Stimulated activated CD4-positive, alpha-beta T cell treated with anti-CD3 and anti-CD28 coated beads, Interleukin-4, amount 100 ng/mL, for 4 hours (primary cell): ENCODE measurements at places on chromosomes 13 and 19.

DNA sequence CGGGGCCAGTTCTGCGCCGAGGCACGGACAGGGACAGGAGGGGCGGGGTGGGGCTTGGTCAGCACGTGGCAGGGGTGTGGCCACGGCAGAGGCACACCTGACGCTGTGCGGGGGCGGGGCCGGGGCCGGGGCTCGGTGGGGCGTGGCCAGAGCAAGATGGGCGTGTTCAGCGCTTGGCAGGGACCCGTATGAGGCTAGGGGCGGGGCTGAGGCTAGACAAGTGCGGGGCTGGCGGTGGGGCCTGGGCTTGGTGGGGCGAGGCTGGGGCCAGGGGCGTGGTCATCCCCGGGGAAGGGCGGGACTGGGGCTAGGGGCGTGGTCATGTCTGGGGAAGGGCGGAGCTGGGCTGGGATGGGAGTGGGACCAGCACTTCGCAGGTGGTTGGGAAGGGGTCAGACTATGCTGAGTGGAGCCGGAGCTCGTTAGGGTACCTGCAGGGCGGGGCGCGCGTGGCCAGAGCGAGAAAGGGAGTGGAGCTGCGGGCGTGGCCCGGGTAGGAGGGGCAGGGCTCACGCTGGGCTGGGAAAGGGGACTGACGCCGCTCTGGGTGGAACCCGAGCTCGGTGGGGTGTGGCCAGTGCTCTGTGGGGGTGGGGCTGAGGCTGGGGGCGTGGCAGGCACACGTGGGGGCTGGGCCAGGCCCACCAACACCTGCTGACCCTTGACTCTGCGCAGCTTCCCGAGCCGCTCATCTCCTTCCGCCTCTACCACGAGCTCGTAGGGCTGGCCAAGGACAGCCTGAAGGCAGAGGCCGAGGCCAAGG, 12.8 kb downstream of the POLR2E start:
- peak; percentile 72 for DNase-seq

GRCh38 chr13:29195456-29195855, 375.3 kb downstream of the MTUS2 start:
- no peak for DNase-seq

GRCh38 chr19:57947088-57947418, 453 bp downstream of the ZNF256 start:
- DNase-seq, result no peak

DNA sequence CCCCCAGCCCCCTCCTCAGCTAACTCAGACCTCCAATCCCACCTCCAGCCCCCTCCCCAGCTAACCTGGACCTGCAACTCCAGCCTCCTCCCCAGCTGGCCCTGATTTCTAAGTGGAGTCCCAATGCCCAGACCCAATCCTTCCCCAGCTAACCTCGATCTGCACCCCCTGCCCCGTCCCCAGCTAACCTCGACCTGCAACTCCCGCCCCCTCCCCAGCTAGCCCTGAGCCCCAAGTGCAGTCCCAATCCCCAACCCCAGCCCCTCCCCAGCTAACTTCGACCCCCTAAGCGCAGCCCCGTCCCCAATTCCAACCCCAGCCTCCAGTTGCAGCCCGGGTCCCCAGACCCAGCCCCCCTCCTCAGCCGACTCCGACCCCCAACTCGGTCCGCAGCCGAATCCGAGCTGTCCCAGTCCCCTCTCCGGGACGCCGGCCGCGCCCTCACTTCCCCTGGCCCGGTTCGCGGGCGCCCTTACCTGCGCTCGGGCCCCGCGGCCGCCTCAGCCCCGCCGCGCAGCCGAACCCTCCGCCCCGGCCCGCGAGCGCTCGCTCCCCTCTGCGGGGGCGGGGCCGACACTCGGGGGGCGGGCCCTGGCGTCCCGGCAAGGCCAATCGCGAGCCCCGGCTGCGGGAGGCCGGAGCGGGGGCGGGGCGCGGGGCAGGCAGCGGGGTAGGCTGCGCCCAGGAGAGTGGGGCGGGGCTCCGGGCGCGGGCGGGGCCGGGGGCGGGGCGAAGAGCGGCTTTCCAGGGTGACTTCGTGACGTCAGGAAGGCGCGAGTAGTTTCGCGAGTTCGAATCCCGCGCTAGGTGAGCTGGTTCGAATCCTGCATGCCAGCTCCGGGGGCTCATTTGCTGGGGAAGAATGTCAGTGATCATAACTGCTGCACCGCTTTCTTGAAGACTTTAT, at the start of gene GNG7:
GNG7 (minus strand) TSS at position 525 of the 907 bp plus-strand sequence. CDS start 182,006 bp downstream, outside the sequence.
- DNase-seq, result peak; percentile 94

- DNase-seq, result no peak
These were observed 36.1 kb upstream of the USPL1 start for GRCh38 chr13:30581582-30581981.

DNA sequence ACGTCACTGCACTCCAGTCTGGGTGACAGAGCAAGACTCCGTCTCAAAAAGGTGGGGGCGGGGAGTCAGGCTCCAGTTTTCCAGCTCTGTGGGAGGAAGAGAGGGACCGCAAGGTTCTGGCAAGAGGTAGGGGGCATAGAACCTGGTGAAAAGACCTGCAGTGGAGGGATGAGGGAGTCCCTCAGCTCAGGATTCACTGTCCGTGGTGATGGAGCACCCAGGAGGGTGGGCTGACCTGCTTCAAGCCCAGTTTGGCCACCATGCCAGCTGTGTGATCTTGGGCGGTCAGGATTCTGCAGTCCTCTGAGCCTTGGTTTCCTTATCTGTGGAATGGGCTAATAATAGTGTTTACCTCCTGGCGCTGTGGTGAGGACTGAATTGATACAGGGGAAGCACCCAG, 21.2 kb downstream of the SLC8A2 start:
- DNase-seq, result no peak

- DNase-seq, result peak; percentile 80
These were observed 2.7 kb downstream of the TPM4 start for GRCh38 chr19:16078759-16079707.

DNA sequence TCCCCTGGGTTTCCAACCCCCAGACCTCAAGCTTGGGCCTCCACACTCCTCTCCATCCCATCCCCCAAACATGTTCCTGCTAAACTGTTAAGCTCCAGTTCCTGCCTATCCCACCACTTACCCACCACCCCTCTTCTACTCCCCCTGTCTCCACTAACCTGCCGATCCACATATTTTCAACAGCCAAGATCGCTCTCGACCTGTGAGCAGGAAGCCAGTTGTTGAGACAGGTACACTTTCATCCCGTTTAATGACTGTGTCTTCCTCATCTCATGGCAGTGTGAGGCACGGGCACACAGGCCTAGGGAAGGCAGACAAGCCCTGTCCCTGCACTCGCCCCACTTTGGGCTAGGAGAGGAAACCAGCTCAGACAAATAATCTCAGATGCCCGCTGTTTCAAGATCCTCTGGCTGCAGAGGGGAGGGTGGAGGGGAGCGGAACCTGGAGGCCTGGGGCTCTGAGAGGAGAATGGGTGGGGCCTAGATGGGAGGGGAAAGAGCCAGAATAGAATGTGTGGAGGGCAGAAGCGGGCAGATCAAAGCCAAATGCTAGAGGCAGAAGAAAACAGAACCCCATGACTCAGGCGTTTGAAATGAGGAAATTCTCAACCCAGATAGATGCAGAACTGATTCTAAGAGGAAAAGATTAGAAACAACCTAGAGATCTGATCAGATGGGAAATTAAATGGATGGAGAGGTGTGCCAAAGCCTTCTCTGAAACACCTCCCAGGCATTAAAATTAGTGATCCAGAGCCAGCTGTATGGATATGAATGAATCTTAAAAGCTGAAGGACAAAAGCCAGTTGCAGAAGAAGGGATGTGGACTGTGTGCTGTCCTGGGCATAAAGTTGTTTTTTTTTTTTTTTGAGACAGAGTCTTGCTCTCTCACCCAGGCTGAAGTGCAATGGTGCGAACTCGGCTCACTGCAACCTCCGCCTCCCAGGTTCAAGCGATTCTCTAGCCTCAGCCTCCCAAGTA, 16.9 kb upstream of the CYP2S1 start:
- DNase-seq, result peak; percentile 46

- no peak for DNase-seq
These were observed 1.7 kb upstream of the TLE5 start for GRCh38 chr19:3064011-3064330.

- no peak for DNase-seq
These were observed 15.2 kb downstream of the RCBTB1 start for GRCh38 chr13:49569993-49570689.

DNA sequence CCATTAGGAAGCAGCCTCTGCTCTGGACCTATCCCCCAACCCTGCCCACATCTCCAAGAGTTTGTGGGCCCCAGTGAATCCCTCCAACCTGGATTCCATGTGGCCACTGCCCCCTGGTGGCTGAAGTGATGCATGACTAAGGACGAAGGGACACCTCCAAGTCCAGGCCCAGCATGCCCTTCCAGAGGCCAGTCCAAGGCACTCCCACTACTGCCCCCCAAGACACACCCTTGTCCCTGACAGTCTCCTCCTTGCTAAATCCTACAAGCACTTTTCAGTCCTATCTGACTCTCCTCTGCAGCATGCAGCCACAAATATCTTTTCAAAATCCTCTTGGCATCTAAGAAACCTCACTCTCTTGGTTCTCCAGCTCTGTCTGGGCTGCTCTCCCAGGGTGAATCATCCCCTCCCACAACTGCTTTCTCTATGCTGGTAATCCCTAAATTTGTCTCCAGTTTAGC, 33.0 kb downstream of the DEDD2 start:
- peak; percentile 69 for DNase-seq

- DNase-seq, result no peak
These were observed 158.9 kb downstream of the CACNA1A start for GRCh38 chr19:13347367-13347766.

GRCh38 chr13:86445672-86446071, 646.5 kb upstream of the SLITRK6 start:
- DNase-seq, result no peak

- DNase-seq, result no peak
These were observed 47.5 kb downstream of the SPATA13 start for GRCh38 chr13:24207841-24208667.

- no peak for DNase-seq
These were observed at the start of gene MYPOP for GRCh38 chr19:45901912-45902650. TSS of gene MYPOP (minus strand) at chr19:45902613. CDS start at chr19:45901773, 840 bp downstream.

DNA sequence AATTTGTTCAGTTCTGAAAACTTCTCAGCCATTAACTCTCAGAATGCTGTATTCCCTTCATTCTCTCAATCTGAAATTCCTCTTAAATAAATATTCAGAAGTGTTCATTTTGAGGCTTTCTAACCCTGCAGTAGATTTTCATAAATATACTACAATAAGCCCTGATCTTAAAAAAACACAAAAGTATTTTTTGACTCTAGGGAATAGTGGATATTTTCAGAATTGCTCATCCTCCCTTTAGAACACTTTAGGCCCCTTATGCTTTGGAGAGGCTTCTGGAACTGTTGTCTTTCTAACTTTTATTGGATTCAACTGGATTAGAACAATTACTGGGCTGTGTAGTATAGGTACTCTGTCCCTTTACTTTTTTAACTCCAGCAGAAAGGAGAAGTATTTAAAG, 1662.6 kb upstream of the MIR17HG start:
- DNase-seq, result no peak

GRCh38 chr13:41427666-41428065, 29.7 kb upstream of the RGCC start:
- no peak for DNase-seq

DNA sequence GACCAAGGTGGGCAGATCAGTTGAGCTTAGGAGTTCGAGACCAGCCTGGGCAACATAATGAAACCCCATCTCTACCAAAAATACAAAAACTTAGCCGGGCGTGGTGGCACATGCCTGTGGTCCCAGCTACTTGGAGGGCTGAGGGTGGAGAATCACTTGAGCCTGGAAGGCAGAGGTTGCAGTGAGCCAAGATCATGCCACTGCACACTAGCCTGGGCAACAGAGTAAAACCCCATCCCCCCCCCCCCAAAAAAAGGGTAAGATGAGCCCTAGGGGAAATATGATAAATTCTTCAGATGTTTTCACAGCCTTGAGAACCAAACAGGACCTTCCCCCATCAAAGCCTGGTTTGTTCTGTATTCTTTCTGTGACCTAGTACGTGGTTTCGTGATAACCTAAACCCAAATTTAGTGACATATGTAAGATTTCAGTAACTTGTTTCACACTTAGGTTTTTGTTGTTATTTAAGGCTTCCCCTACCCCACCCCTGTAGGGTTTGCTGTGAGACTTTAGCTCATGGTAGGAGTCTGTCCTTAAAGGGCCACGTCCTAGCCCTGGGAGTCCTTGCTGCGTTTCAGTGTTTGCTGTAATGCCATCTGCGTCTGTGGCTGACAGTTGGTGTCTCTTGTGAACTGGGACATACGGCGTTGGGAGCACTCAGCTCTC, 49.6 kb downstream of the MYO9B start:
- peak; percentile 7 for DNase-seq

GRCh38 chr19:41325947-41326706, 16.2 kb downstream of the CCDC97 start:
- DNase-seq, result no peak

DNA sequence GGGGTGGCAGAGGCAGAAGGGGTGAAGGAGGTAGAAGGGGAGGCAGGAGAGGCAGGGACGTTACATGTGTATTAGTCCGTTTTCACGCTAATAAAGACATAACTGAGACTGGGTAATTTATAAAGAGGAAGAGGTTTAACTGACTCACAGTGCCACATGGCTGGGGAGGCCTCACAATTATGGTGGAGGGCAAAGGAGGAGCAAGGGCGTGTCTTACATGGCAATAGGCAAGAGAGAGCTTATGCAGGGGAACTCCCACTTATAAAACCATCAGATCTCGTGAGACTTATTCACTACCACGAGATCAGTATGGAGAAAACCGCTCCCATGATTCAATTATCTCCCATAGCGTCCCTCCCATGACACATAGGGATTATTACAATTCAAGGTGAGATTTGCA, 19.0 kb upstream of the ACOD1 start:
- no peak for DNase-seq

DNA sequence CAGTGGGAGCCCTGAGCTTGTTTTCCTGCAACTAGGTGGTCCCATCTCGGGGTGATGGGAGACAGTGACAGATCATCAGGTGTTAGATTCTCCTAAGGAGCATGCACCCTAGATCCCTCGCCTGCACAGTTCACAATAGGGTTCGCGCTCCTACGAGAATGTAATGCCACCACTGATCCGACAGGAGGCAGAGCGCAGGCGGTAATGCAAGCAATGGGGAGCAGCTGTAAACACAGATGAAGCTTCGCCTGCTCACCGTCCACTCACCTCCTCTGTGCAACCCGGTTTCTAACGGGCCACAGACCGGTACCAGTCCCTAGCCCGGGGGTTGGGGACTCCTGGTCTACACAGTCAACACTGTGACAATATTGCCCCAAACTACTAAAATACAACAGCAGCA, 38.8 kb downstream of the CARD8 start:
- no peak for DNase-seq

- no peak for DNase-seq
These were observed at the start of gene SHISA7 for GRCh38 chr19:55443045-55443823. TSS of gene SHISA7 (minus strand) at chr19:55443300. CDS start at chr19:55442863, 437 bp downstream.

GRCh38 chr19:6270076-6270745, 9.6 kb downstream of the MLLT1 start:
- DNase-seq, result no peak
